Lung microvascular endothelial cell (primary cell): ENCODE measurements at places on chromosomes 2 and 18. TPM values are rescaled to one million over a fixed set of nuclear protein-coding genes. Genes with fewer than 3 reads are reported as not detected.

GRCh38 chr2:210459880-210460279 lies 16.7 kb downstream of the LANCL1 start:
- DNase-seq: no peak

DNA sequence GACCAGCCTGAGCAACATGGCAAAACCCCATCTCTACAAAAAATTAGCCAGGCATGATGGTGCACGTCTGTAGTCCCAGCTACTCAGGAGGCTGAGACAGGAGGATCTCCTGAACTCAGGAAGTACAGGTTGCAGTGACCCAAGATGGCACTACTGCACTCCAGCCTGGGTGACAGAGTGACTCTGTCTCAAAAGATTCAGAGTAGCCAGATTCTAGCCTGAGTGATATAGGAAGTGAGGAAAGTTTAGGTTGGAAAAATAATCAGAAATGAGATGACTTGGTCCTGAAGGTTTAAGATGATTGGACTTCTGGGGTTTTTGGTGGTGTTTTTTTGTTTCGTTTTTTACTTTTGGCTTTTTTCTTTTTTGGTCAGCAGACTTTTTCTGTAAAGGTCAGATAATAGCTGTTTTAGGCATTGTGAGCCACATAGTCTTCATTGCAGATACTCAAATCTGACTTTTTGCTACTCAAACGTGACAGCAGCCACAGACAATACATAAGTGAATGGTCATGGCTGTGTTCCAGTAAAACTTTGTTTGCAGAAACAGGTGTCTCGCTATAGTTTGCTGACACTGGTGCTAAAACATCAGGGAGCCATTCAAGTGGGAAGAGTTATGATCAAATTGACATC lies 104.1 kb upstream of the UBXN4 start:
- DNase-seq: no peak

GRCh38 chr2:210477496-210477895 lies 937 bp upstream of the LANCL1 start:
- no peak for DNase-seq

DNA sequence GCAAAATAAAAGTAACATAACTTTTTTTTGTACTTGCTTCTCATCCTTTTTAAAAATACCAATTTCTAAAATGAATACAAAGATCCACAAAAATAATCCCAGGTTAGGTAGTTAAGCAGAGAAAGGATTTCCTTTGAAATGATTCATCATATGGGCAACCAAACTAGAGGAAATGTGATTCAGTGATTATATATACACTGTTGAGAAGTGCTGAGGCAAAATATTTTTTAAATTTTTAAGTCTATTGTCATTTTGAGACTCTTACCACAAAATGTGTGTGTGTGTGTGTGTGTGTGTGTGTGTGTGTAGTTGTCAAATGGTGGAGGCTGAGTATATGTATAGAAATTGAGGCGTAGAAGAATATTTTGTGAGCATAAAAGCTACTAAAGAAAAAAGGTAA lies 1075.3 kb downstream of the LRP1B start:
- DNase-seq: peak; percentile 68

Gene MSTN
- total RNA-seq: not detected in 2 replicates

- DNase-seq: no peak
Observed at GRCh38 chr2:168165397-168165796, 82.0 kb downstream of the STK39 start.

DNA sequence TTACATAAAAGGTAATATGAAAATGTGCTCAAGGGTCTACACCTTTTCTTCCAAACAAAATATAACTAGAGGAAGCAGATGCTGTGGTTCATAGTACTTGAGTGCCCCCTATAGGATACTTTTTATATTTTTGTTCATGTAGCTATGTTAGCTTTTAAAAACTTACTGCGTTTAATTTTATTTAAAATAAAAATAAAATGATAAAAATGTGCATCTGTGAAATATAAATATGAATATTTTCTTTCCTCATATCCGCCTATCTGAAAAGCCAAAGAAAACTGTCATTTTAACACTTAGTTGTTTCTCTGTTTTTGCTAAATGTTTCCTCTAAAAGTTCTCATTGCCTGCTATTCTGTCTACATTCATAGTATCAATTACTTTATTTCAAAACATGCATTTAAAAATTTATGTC lies 9.6 kb upstream of the LRP1B start:
- peak; percentile 29 for DNase-seq

Gene ACMSD
- not detected in 2 replicates for total RNA-seq

Gene POTEF
- 0.20 and 0.22 TPM in 2 replicates for total RNA-seq

Gene TMEM198
- not detected in 2 replicates for total RNA-seq

- DNase-seq: no peak
Observed at GRCh38 chr2:237480988-237481525, 6.0 kb upstream of the MLPH start.

DNA sequence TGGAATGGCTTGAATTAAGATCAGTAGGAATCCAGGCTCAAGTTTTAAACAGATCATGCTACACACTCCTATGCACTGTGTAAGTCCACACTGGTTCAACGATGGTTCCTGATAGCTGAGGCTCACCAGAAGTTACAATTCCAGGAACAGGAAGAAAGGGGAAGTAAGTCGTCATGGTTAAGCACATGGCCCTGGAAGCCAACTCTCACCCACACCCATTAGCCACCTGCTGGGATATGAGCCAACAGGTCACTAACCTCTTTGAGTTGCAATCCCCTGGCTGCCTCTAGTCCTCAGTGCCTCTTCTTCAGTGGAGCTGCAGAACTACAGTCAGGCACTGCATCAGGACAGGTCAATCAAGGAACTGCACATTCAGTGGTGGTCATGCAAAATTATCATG lies 133.5 kb downstream of the TMEM182 start:
- no peak for DNase-seq

Gene TXNDC2
- under 0.01 TPM in 1 of 2 replicates, not detected in the other for total RNA-seq

DNA sequence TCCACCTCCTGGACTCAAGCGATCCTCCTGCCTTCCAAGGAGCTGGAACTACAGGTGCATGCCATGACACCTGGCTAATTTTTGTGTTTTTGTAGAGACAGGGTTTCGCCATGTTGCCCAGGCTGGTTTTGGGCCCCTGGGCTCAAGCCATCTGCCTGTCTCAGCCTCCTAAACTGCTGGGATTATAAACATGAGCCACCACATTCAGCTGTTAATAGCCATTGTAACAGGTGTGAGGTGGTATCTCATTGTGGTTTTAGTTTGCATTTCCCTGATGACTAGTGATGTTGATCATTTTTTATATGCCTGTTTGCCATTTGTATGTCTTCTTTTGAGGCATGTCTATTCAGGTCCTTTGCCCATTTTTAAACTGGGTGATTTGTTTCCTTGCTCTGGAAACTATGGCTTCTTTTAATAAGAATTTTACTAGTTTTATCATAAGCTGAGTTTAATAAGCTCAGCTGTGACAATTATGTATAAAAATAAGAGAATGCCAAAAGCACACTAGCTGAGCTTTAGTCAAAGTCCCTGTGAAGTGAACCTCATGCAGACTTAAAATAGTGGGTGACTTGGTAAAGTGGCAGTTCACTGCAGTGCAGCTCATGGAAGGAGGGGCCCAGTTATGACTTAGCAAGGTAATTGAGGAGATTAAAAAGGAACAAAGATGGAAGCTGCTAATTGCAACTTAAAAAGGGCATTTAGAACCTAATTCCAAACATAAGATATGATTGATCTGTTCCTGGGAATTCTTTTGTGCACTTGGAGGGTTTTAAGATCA lies 465.1 kb downstream of the TGIF1 start:
- no peak for DNase-seq

- peak; percentile 89 for DNase-seq
Observed at GRCh38 chr2:64203858-64204632, 59.8 kb upstream of the PELI1 start.

DNA sequence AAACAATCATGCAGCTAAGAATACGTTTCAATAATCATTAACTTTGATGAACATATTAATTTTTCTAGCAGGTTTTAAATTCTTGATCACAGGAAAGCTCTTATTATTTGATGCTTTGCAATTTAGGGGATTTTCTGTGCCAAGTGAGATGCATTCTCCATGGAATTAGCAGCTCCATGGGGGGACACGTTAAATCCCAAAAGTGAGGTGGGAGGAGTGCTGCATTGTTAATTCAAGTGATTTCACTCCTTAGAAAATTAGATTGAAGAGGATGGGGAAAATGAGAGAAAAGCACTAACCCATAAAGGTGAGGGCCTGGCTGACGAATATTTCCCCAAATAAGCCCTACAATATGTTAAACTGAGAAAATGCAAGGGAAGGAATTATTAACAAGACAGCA lies 69.2 kb downstream of the ACVR1C start:
- DNase-seq: no peak

DNA sequence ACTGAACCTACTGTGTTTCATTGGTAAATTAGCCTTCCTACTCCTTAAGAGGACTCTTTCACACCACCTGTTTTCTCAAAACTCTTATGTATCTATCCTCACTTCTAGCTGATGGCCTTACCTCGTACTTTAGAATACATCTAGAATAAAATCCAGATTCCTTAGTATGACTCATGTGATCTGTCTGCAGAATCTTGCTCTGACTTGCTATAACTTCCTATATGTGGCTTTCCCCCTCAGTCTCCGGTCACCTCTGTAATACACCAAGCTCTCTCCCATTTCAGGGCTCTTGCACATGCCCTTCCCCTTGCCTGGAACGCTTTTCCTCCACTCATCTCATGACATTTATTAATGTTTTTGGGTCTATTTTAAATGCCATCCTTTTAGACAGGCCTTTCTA lies 95.6 kb upstream of the LHCGR start:
- DNase-seq: no peak

Gene OTX1
- total RNA-seq: under 0.01 TPM in 1 of 2 replicates, not detected in the other

Gene WDSUB1
- 4.1 and 8.1 TPM in 2 replicates for total RNA-seq

GRCh38 chr2:176892676-176893226 lies 319.8 kb upstream of the HNRNPA3 start:
- DNase-seq: peak; percentile 40

Gene COLEC11
- total RNA-seq: under 0.01 and 0.40 TPM in 2 replicates
